Activated T-cell treated with anti-CD3 and anti-CD28 coated beads, Interleukin-2, amount 50 U/mL, for 72 hours (primary cell): ENCODE measurements at places on chromosomes 1 and 21. TPM values are rescaled to one million over a fixed set of nuclear protein-coding genes. Genes with fewer than 3 reads are reported as not detected.
A peak's percentile ranks its signal among the peaks of the same experiment; 100 is the strongest.

LCE6A gene
- total RNA-seq, result not detected

- peak; percentile 57 for DNase-seq
Measured at GRCh38 chr1:23720256-23720995, 22.8 kb upstream of the ELOA start.

LCE3D gene
- total RNA-seq, result not detected

DNA sequence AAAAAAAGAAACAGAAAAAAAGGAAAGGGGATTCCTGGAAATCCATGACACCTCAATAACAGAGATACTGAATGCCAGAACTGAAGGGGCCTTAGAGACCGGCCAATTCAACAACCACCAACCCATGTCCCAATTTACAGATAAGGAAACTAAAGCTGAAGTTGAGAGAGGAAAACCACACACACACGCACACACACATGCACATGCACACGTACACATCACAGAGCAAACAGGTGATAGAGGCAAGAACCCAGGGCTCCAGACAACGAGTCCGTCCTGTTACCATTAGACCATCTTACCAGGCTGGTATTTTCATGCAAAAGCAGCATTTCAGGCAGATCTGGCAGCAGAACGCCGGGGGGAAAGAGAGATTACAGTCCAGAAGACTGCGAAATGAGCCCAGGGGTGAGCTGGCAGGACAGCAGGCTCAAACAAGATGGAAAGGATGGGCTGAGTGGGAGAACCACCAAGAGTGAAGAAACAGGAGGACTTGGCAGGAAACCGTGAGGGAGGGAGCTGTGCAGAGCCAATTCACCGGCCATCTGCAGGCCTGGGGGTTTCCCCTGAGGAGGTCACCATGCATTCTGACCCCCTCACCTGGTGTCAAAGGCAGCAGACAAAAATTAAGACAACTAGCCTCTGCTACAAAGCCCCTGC is 43.5 kb downstream of the PAFAH2 start:
- DNase-seq, result no peak

GRCh38 chr1:84969489-84970250 is 27.2 kb downstream of the MCOLN2 start:
- peak; percentile 70 for DNase-seq

DNA sequence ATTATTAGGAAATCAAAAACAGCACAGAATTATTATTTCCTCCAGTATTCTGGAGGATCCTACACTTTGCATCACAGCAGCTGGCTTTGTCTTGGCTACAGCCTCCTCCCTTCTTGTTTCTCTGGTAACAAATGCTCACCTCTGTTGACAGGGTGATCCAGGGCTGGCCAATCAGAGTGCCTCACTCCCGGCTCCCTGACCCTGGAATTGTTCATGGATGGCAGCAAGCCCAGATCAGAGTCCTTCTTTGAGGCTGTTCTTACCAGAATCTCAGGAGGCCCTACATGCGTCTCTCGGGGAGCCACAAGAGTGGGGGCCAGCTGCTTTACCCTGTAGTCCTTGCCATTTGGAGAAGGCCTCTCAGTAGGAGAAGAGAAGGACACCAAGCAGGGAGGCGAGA is 48.4 kb upstream of the IGSF5 start:
- no peak for DNase-seq
